CD4-positive, alpha-beta T cell treated with Interferon alpha-2 for 1 hour (primary cell): ENCODE measurements at places on chromosomes 5 and 9.

GRCh38 chr5:84381502-84382362, 2.9 kb downstream of the EDIL3 start:
- DNase-seq = no peak

GRCh38 chr9:77291714-77292113, 114.4 kb downstream of the VPS13A start:
- peak; percentile 0 for DNase-seq

- no peak for DNase-seq
Observed at GRCh38 chr9:38029915-38030638, 39.0 kb downstream of the SHB start.

- DNase-seq = no peak
Observed at GRCh38 chr5:122408592-122409224, 96.7 kb downstream of the SNCAIP start.

DNA sequence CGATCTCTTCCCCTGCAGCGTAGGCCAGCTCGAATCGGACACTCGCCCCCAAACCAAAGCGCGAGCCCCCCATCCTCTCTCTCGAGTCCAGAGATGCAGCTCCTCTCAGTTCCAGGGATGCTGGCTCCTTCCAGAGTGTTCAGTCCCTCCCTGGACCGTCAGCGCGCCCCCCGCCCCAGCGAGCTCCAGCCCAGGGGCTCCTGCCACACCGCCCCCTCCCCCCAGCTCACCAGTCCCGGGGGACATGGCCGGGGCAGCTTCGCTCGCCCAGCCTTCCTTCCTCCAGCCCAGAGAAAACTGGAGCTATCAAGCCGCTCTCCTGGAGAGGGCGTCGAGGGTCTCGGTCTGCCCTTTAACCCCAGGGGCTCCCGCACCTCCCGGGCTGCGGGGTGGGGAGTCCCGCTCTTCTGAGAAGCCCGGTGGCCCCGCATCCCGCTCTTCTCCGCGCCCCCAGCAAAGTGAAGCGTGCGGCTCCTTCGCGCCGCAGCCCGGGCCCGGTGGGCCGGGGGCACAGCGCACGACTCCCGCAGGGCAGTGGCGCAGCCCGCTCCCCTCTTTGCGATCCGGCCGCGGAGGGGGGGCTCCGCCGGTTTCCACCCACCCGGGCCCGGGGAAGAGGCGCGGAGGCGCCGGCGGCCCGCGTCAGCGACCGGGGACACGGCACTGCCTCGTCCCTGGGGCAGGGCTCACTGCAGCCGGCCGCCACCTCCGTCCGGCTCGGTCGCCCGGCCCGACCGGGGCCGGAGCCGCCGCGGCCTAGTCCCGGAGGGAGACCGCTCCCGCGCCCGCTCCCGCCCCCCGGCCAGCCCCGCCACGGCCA, 587 bp downstream of the MIER3 start:
- DNase-seq = peak; percentile 13
